Urinary bladder (tissue), 4 donors: ENCODE measurements at places on chromosomes 2 and 18. TPM values are rescaled to one million over a fixed set of nuclear protein-coding genes. Genes with fewer than 3 reads are reported as not detected.

The GPAT2 gene
- 4.9 TPM for polyA plus RNA-seq

The NGEF gene
- polyA plus RNA-seq = 4.2 TPM

The BARD1 gene
- polyA plus RNA-seq = 4.6 TPM

The EPB41L3 gene
- polyA plus RNA-seq = 25.9 TPM

The RNF103 gene
- 24.1 TPM for polyA plus RNA-seq

The EGR4 gene
- 0.05 TPM for polyA plus RNA-seq

The FSHR gene
- not detected for polyA plus RNA-seq

The ALPP gene
- polyA plus RNA-seq = not detected

The CDH19 gene
- 10.3 TPM for polyA plus RNA-seq

The MALL gene
- polyA plus RNA-seq = 14.1 TPM

The PMAIP1 gene
- 1.1 TPM for polyA plus RNA-seq

The DAW1 gene
- polyA plus RNA-seq = not detected

The GORASP2 gene
- polyA plus RNA-seq = 53.0 TPM

The MGAT4A gene
- 8.7 TPM for polyA plus RNA-seq

The FAM228A gene
- 0.70 TPM for polyA plus RNA-seq

The TNS1 gene
- polyA plus RNA-seq = 576 TPM

The CNDP1 gene
- polyA plus RNA-seq = 0.20 TPM

The LYPD6B gene
- 5.3 TPM for polyA plus RNA-seq

The C2orf80 gene
- polyA plus RNA-seq = not detected

The MEIS1 gene
- 46.5 TPM for polyA plus RNA-seq

The GALR1 gene
- 0.25 TPM for polyA plus RNA-seq

The STRADB gene
- 10.0 TPM for polyA plus RNA-seq

The ZC3H15 gene
- polyA plus RNA-seq = 47.3 TPM

The KCNG2 gene
- polyA plus RNA-seq = 0.46 TPM

The NEU4 gene
- polyA plus RNA-seq = 0.29 TPM

The DSC2 gene
- 1.6 TPM for polyA plus RNA-seq

The KCNIP3 gene
- 16.8 TPM for polyA plus RNA-seq

The AKAIN1 gene
- 0.41 TPM for polyA plus RNA-seq

The EHD3 gene
- polyA plus RNA-seq = 8.5 TPM

The FBXO11 gene
- 29.3 TPM for polyA plus RNA-seq
